ENCODE measurements at places on chromosomes 6 and 20. TPM values are rescaled to one million over a fixed set of nuclear protein-coding genes. Genes with fewer than 3 reads are reported as not detected.

GRCh38 chr6:34817446-34817845 lies 25.6 kb downstream of the BLTP3A start:
- DNase-seq: no peak

- peak; percentile 50 for DNase-seq
Observed at GRCh38 chr20:37615340-37616109, 78.3 kb upstream of the CTNNBL1 start.

DNA sequence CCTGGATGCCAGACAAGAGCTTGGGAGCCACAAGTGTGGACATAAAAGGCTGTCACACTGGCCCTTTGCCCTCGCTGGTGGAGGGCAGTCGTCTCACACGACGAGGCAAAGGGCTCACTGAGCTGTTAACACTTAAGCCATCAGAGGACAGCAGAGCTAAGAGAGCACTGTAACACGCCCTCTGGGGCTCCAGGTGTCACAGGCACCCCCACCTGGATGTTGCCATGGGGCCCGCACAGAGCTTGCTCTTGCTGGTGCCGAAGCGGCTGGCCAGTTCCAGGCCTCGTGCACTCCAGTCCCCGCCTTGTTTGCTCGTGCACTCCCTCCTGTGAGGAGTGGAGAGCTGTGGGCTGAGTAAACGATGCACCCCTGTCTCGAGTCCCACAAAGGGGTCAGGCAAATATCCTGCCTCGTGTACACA lies 37.4 kb downstream of the SLC35D3 start:
- no peak for DNase-seq

DNA sequence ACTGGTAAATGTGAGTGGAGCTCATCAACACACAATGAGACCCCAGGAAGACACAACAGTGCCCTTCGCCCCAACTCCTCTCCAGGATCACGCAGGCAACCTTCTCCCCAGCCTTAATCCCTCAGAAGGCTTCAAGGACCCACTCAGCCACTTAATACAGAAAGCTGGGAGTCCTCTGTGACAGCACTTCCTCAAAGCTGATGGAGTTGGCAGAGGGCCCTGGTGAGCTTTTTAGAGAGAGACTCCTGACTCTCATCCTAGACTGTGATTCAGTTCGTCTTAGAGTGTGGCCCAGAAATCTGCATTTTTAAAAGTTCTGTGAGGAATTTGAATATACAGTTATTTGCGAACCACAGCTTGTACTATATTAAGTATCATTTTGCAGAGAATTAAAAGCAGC lies 187.7 kb downstream of the UST start:
- DNase-seq: no peak

DNA sequence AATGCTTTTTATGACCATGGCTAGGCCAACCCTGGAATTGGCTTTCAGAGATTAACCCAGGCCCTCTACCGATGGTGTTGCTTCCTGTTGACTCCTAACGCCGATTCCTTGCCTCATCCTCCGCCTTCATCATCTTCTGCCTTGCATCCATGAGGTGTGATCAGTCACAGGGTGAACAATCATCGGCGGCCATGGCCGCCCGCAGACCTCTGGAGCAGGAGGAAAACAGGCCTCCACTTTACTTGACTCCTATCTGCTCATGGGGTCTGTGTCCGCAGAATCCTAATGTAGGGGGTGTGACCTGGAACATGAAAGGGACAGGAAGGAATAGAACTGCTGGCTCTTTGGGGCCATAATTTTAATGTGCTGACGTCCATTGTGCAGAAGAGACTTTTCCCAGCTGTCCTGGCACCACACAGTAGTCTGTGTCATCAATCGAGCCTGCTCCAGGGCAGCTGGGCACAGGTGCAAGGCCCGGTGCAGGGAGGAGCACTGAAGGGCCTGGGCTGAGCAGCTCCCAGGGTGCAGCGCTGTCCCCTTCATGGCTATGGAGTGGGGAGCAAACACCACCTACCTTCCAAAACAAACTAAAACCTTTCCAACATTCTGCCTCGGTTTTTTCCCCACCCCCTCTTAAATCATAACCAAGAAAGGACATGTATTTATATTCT lies 8.0 kb downstream of the SLC22A3 start:
- no peak for DNase-seq

DNA sequence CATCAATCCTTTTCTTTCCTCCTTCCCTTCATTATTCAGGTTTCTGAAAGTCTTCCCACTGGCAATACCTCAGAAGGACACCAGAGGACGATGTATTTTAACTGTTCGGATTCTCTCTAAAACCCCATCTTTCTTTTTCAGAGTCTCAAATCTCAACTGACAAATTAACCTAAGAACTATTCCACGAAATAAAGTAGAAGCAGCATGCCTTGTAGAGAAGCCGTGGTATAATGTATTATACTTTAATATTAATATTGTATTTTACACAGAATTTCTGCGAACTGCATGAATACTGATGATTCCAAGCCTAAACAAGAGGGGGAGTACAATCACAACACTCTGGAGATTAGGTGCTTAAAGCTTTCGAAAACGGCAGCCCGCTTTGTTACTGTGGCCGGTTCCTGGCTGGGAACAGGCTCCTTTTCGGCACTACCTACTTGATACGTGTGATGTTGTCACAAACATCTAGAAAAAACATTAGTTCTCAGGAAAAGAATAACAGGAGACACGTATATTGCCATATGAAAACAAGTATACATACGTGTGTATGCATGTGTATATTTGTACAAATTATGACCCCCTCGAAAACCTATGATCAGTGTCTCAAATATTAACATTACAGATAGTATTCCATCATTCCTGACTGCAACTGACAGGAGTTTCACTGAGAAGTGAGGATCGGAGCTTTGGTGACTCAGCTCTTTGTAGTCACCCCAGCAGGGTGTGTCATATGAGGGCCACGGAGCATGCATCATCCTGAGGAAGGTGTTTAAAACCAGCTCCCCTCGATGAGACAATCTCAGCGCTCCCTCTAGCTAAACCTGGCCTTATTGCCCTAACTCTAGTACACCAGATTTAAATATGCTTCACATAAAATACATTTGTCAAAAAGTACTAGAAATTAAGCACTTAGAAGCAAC lies 319.7 kb upstream of the TCF21 start:
- DNase-seq: no peak

- DNase-seq: no peak
Observed at GRCh38 chr20:43681468-43681942, 14.6 kb downstream of the MYBL2 start.

- DNase-seq: no peak
Observed at GRCh38 chr6:36641543-36641942, 37.0 kb upstream of the CDKN1A start.

- no peak for DNase-seq
Observed at GRCh38 chr6:105869835-105870440, 216.2 kb upstream of the PRDM1 start.

GRCh38 chr6:24899136-24899996 lies 36.4 kb downstream of the RIPOR2 start:
- DNase-seq: no peak

- DNase-seq: no peak
Observed at GRCh38 chr20:38757145-38757775, 9.0 kb downstream of the ACTR5 start.

GRCh38 chr6:154555073-154555677 lies 44.7 kb upstream of the CNKSR3 start:
- DNase-seq: no peak

DNA sequence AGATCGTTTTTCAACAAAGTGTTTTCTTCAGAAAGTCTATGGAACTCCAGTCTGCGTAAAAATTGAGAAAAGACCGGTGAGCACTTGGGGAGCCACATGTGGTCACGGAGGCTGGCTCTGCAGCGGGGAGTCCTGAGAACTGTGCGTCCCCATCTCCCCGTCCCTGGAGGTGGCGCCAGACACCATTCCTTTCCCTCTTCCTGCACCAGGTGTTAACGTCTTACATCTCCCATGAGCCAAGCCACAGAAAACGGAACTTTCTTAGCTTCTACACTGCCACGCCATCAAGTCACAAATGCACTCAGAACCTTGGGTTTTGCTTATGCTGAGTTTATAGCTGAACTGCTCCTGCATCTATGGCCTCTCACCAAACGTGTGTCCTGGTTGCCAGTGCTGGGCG lies 62.6 kb downstream of the GINS1 start:
- peak; percentile 26 for DNase-seq

- no peak for DNase-seq
Observed at GRCh38 chr20:61529354-61529753, 277.3 kb downstream of the CDH4 start.

DNA sequence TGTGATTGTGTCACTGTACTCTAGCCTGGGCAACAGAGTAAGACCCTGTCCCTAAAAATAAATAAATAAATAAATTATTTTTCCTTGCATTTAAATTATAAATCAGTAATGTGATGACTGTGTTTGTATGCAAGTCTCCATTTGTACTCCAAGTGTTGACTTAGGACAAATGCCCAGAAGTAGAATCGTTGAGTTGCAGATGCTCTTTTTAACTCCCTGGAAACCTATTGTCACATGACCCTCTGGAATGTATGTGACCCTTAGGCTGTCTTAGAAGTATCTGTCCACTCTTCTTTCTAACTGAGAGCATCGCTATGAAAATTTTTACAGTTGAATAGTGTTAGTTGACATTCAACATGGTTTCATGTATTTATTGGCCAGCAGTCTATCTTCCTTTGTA lies 18.8 kb downstream of the OR2A4 start:
- DNase-seq: no peak

GRCh38 chr20:60057866-60058807 lies 99.9 kb downstream of the CDH26 start:
- peak; percentile 28 for DNase-seq

GRCh38 chr6:7228662-7229375 lies 84.2 kb downstream of the SSR1 start:
- DNase-seq: no peak

GRCh38 chr6:166907871-166908806 lies 48.2 kb downstream of the RNASET2 start:
- DNase-seq: no peak

GRCh38 chr6:37170273-37171200 lies 585 bp downstream of the PIM1 start:
- DNase-seq: no peak

GRCh38 chr6:144785056-144785455 lies 499.9 kb downstream of the UTRN start:
- no peak for DNase-seq

DNA sequence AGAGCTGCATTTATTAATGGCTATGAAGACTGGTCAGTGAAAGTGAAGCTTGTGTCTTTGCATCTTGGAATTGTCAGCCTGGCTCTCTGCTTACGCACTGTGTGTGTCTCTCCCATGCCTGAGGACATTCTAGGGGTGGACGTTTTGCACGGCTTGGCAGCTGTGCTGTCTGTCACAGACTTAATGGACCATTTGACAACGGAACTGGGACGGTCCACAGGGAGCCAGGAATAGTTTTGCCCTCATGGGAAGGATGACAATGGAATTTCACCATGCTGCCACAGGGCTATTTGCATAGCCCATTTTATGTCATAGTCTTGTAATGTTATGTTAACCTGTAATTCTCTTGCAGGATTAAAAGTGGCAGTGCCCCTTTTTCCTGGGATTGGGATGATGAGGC lies 44.7 kb downstream of the OR2B6 start:
- DNase-seq: no peak

LPA gene
- total RNA-seq: 0.23 TPM

MATN4 gene
- total RNA-seq: not detected

PRR18 gene
- not detected for total RNA-seq

ARFGEF3 gene
- 0.10 TPM for total RNA-seq

DIDO1 gene
- total RNA-seq: 113 TPM

WFDC2 gene
- total RNA-seq: not detected

DNPH1 gene
- 66.2 TPM for total RNA-seq

SPATS1 gene
- total RNA-seq: not detected

CLDN20 gene
- total RNA-seq: not detected

CDSN gene
- not detected for total RNA-seq

SUMO4 gene
- total RNA-seq: 9.9 TPM

MLIP gene
- not detected for total RNA-seq

MCCD1 gene
- total RNA-seq: not detected

CD40 gene
- total RNA-seq: 5.9 TPM

SGK2 gene
- total RNA-seq: 0.73 TPM
